ENCODE measurements at places on chromosomes 7 and 10.

- peak; percentile 6 for DNase-seq
Observed at GRCh38 chr10:101310529-101311184, 43.3 kb upstream of the BTRC start.

DNA sequence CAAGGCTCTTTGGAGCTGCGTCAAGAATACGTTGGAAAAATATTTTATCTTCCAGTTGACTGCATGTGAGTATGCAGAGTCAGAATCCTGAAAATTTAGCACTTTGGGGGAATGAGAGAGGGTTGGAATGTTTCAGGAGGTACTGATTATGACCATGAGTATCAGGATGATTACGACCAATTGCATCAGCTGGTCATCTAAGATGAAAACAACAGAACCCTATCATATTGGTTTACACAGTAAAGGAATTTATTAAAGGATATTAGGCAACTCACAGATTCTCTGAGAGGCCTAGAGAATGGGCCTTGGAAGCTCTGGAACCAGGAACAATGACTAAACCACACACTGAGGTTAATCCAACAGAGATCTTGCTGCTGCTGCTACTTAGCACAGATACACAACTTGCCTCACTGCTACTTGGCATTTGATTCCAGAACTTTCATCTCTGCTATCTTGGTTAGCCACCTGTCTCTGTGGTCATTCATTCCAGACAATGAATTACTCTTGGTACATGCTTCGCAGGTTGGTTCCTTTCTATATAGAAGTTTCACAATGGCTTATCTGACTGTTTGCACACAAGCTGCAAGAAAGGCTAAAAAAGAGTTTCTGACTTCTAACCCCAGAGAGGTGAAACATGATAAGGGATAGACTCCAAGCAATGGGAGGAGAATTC is 68.0 kb upstream of the CTTNBP2 start:
- DNase-seq, result no peak

- DNase-seq, result no peak
Observed at GRCh38 chr10:104065748-104066147, 19.9 kb downstream of the COL17A1 start.

DNA sequence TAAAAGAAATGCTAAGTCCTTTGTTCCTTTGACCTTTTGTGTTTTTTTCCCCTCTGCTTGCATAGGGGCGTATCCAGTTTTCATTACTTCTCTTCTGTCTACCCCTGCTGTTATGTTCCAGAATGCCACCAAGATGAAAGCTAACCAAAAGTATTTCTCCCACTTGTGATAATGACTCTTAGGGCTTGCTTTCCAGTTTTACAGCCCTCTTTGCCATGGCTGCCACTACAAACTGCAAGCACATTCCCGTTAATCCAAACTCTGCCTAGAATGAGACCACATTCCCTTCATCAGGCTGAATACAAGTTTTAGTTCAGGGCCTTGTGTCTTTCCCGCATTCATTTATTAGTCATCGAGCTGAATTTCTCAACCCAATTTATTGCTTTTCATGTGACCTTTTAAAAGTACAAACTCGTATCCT is 23.6 kb upstream of the CD36 start:
- no peak for DNase-seq

DNA sequence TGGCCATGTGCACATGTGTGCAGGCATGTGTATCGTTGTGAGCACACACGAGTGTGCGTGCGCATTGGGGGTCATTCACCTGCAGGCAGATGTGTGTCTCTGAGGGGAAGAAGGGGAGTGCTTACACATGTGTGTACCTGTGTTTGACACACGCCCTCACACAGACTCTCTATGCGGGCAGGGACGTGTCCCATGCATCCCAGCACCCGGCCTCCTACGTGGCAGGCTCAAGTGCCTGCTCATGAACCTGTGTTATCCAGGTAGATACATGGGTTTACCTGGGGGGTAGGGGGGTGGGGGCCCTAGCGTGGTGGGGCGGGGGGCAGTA is 18.6 kb downstream of the KCP start:
- no peak for DNase-seq

DNA sequence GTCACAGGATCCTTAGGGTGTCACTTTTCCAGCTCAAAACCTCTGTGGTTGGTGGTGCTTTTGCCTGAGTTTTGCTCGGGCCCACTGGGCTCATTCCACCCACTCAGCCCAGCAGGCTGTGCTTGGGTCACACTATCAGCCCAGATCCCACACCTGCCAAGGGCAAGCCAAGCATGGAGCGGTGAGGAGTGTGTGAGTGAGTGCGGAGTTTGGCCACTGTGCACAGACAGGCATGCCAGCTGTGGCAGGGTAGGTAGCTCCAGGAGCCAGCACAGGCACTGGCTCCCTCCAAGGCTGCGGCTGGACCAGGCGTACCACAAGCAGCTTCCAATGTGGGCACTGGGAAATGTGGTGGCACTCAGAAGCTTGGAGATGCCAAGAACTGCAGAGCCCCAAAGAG is 43.9 kb upstream of the TECTB start:
- no peak for DNase-seq

GRCh38 chr10:31062856-31063255 is 31.2 kb upstream of the ZNF438 start:
- no peak for DNase-seq

DNA sequence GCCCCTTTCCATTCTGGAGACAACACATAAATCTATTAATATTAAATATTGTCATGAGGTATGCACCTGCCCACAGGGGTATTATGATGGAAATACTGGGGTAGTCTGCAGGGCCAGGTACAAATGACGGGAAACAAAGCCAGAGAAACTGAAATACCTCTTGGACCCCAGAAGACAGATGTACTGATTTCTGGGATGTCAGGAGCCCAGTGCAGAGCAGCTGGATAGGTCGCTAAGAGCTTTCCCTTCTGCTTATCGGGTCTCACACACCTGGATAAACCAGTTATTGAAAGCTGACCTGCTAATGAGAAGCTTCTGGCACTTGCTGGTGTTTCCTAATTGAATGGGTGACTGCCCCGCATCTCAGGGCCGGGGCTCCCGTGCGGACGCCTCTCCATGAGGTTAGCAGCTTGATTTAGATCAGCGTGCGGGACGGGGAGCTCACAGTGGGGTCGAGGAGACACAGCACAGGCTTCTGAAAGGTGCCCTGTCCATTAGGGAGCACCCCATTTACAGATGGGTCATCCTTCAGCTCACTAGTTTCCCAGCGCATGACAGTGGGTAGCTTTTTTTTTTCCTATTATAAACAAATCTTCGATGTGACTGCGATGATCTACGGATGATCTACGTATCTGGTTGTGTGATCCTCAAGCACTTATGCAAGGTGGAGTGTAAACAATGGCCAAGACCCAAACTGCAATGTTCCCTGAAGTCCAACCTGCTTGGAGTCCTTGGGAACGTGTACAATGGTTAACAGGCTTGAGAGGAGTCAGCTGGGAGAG is 1.5 kb upstream of the INSIG1 start:
- no peak for DNase-seq

DNA sequence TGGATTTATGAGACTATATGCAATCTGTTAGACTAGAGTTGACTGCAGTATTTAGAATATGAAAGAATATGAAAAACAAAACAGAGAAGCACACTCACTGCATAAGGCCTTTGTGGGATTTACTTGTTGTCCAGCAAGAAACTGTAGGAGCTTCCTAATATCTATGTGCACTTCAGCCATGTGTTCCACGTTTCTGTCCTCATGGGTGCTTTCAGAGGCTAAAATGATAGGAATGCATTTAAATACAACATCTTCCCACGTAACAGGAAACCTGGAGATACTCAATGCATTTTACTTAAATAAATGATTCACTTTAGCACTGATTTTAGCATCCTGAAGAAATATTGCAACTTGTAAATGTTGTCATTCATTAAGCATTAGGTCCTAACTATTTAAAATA is 11.7 kb downstream of the HUS1 start:
- DNase-seq, result no peak

DNA sequence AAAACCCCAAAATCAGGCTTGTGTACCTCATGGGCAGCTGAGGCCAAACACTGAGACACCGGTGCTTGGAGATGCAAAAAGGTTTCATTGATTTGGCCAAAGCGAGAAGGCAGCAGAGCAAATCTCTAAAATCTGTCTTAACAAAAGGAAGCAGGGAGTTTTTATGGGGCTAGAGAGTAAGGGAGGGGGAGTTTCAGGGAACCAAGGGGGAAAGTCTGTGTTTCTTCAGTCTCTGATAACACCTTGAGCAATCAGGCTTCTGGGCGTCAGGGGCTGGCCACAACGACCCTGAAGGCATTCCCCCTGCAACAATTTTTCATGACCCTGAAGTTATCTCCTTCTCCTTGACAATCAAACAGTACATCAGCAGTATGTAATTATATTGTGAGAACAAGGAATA is 2.7 kb upstream of the ZNF786 start:
- no peak for DNase-seq

All from activated naive CD8-positive, alpha-beta T cell treated with anti-CD3 and anti-CD28 coated beads, Interleukin-2, amount 50 U/mL, for 24 hours (primary cell).